HCT116 (cell line): ENCODE measurements at places on chromosomes 2 and 18.

DNA sequence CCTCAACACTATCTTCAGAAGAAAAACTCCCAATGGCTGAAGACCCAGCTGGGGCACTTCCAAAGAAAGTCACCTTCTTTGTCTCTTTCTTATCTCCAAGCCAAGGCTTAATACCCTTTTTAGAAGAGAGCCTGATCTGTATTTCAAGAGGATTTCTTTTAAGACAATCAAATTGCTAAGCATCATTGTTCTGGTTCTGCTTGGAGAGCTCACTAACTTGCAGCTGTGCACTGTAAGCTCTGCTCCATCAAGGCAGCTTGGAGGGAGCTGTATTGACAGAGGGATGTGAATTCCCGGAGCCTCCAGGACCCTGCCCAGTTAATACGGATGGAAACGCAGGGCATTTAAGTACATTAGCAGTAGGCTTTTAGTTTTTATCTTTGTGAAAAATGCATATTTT lies 253.1 kb downstream of the TDRD15 start:
- DNase-seq, result no peak

DNA sequence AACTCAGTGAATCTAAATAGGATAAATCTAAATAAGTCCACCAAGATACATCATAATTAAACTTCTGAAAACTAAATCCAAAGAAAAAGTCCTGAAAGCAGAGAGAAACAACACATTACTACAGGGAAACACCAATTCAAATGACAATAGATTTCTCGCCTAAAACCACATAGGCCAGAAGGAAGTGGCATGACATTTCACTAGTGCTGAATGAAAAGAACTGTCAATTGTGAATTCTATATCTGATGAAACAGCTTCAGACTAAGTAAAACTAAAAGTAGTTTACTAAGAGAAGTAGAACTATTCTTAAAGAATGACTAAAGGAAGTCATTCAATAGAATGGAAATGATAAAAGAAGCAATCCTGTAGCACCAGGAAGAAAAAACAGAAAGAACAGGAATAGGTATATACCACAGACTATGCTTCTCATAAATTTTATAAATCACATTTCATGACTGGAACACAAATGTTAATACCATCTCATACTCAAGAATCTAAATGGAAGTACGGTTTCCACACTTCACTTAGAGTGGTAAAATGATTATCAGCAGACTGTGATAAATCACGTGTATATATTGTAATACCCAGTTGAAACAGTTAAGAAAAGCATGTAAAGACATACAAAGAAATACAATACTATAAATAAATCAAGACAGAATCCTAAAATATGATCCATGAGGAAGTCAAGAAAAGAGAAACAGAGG lies 46.4 kb downstream of the ASXL2 start:
- DNase-seq, result no peak

DNA sequence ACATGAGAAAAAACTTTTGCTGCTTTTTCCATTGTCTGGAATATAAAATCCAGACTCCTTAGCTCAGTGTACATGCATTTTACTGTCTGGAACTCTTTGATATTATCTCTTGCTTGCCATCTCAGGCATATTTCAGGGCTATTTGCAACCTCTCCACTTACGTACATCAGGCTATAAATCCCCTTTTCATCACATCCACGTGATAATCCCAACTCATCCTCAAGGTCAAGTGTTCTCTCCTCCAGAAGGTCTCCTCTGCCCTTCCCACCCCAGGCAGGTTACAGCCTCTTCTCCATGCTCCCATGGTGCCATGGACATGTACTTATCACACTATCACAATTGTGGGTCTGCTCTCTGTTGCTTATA lies 202.5 kb upstream of the RBMS1 start:
- DNase-seq, result no peak

DNA sequence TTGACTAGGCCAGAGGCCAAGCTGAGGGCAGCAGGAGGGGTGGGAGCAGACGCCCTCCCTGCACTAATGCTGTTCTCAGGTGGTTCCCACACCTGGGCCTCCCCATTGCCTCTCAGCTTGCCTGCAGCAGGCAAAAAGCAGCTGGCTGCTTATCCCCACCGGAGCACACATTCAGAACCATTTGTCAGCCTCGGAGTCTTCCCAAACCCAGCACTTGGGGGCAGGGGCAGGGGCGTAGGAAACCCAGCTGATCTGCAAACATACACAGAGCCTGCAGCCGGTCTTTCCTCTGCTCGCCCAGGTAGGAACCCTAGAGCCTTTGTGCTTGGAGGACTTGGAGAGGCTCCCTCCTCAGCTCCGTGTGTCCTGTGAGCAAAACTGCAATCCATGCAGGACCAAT lies 249.8 kb downstream of the CYP26B1 start:
- DNase-seq, result no peak

- DNase-seq, result no peak
Measured at GRCh38 chr2:5915881-5916310, 223.7 kb downstream of the SOX11 start.

DNA sequence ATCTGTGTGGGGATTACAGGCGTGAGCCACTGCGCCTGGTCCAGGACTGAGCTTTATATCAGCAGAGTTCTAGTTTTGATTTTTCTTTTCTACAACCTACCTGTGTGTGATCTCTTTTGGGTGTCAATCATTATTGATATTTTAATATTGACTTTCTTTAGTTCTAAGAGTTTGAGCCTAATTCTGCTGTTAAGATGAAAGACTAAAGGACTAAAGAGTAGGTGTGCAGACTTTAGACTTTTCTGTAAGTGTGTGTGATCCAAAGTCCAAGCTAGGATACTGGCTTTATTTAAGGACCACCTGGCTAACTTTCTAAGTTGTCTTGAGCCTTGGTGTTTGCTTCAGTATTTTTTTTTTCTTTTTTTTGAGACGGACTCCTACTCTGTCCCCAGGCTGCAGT lies 12.4 kb downstream of the CASP10 start:
- no peak for DNase-seq

- DNase-seq, result no peak
Measured at GRCh38 chr2:126808929-126809328, 89.8 kb upstream of the TEX51 start.

DNA sequence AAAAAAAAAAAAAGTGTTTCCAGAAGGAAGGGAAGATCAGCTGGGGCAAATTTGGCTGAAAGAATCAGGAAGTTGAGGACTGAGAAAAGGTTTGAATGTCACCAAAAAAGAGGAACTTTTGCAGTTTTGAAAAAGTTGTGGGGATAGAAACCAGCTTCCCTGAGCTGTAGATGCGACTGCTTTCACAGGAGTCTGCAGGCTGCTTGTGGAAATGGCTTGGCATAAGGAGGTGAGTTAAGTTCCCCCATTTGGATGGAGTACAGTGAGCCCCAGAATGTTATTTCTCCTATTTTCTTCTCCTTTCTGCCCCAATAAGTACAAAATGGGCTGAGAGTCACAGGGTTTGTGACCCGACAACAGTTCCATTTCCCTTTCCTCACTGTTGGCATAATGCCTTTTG lies 16.5 kb upstream of the ME2 start:
- DNase-seq, result no peak

DNA sequence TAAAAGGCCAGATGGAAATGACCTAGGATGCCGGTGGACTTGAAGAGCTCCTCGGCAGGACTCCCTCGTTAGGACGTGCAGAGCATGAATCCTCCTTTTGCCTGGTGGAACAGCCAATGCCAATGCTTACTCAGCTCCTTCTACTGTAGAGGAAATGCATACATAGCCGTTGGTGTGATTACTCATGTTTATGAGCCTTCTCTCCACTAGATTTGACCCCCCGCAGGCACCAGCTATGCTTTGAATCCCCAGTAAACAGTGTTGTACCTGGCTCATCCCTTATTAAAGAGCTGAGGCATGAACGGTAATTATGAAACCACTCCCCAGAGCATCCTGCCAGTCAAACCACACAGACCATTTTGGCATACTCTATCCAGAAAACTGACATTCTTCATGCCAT lies 172.8 kb downstream of the ANTXR1 start:
- DNase-seq, result no peak

- no peak for DNase-seq
Measured at GRCh38 chr18:58105206-58105887, 61.3 kb downstream of the NEDD4L start.
